ENCODE measurements at places on chromosomes 16 and 17.

GRCh38 chr17:74875977-74876593, 3.3 kb upstream of the FDXR start:
- DNase-seq = no peak

DNA sequence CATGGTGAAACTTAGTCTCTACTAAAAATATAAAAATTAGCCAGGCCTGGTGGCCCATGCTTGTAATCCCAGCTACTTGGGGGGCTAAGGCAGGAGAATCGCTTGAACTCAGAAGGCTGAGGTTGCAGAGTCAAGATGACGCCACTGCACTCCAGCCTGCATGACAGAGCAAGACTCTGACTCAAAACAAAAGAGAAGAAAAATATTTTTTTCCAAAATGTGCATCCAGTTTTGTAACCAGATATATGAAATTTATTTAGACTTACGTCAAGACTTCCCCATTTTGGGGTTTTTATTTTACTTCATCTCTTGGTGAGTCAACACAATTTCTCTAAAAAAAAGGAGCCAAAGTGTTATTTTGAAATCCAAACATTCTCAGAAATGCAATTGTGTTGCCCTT, 5.5 kb upstream of the TM4SF5 start:
- DNase-seq = no peak

DNA sequence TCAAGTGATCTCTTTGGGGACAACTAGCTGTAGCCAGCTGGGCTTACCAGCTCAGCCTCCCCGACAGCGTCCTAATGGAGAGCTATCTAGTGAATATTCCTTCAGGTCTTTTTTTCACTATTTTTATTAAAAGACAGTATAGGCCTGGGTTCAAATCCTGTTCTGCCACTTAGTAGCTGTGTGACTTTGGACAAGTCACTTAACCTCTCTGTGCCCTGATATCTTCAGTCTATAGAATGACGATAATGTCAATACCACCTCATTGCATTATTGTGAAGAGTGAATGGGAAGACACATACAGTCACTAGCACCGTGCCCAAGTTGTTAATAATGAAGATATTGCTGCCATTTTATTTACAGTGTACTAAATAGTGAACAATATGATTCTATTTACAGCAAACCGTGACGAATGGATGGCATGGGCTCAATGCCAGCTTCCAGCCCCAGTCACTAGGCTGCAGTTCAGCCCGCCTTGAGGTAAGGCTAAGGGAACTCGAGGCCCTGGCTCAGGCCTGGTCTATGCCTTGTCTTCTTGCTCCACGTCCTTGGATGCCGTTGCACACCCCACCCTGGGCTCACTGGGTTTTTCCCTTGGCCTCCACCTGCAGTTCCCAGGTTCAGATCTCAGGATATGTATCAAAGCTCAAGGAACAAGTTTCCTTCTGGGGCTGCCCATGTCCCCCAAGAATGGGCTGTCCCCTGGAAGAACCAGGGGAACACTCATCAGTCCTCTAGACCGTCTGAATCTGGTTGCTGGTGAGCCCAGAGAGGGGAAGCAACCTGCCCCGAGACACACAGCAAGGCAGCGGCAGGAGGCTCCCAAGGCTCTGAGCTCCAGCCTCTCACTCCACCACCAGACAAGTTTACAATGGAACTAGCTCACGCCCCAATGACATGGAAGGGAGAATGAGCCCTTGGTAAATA, 95.4 kb upstream of the TNRC6C start:
- no peak for DNase-seq

DNA sequence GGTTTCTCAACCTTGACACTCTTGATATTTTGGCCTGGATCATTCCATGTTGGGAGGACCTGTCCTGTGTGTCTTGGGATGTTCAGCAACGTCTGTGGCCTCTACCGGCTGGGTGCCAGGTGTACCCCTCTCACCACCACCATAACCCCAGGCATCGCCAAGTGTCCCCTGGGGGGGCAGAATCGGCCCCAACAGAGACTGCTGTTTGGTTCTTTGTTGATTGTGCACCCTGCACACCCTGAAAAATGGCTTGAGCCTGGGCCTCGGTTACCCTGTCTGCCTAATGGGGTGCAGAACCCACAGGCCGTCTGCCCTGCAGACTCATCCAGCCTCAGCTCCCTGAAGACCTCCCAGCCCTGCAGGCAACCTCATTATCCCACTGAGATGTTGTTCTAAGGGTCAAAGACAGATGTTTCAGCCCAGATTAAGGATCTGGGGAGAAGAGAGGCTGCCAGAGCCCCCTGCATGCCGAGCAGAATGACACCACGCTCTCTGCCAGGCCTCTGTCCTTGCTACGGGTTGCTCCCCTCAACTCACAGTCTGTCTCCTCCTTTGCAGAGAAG, 9.2 kb downstream of the CACNG1 start:
- DNase-seq = no peak

GRCh38 chr17:45869676-45870341, 24.5 kb upstream of the MAPT start:
- peak; percentile 13 for DNase-seq

DNA sequence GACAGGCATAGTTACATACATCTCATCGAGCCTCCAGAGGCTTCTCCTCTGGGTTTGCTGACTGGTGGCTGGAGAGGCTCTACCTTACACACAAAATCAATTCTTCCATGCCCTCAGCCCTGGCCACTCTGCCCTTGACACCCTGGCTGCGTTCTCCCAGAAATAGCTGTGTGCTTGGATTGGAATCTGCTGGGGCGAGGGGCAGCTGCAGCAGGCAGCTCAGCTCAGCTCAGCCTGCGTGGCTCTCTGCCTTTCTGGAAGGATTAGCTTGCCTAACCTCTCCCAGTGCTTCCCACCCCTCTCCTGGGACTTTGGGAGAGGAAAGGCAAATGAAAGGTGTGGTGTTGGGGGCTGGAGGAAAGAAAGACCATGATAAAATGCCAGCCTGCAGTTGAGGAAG, 216.1 kb downstream of the ENGASE start:
- no peak for DNase-seq

DNA sequence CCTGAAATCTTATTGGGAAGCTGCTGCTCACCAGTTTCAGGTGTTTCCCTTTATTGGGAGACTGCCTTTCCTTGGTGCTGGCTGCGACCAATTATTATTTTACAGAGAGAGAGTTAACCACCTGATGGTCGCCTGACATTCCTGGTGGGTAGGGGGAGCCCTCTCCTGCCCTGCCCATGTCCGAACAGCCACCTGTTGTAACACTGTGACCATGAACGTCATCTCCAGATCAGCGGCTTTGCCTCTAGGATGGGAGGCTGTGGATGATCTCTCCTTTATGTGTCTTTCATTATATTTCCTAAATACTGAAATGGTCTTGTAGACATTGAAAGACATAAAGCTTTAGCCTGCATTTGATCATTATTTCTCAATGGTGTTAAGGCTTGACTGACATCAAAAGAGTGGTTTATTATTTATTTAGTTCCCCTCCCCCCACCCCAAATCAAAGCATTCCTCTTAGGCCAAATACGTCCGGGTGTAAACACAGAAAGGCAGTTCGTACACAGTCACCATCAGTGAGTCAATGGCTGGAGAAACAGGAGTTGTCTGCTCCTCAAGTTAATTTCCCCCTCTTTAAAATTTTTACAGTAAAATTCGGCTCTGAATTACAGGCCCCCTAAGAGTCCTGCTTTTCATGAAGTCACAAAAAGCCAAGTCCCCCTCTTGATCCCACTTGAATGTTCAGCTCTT, 57.8 kb upstream of the CACNG5 start:
- no peak for DNase-seq

GRCh38 chr17:2056206-2057174, 1.6 kb downstream of the HIC1 start:
- no peak for DNase-seq

- DNase-seq = no peak
Observed at GRCh38 chr17:13413001-13413400, 188.7 kb downstream of the HS3ST3A1 start.

- DNase-seq = peak; percentile 55
Observed at GRCh38 chr16:68332411-68333121, 21.7 kb downstream of the PRMT7 start.

GRCh38 chr17:5587438-5588032, 3.2 kb upstream of the NLRP1 start:
- DNase-seq = peak; percentile 77

- no peak for DNase-seq
Observed at GRCh38 chr16:23353440-23353839, 51.3 kb downstream of the SCNN1B start.

- no peak for DNase-seq
Observed at GRCh38 chr17:31467502-31468256, 76.2 kb downstream of the RAB11FIP4 start.

GRCh38 chr16:54879681-54880080, 51.0 kb upstream of the IRX5 start:
- DNase-seq = peak; percentile 3

GRCh38 chr17:29034510-29034909, 8.4 kb upstream of the PIPOX start:
- no peak for DNase-seq

- no peak for DNase-seq
Observed at GRCh38 chr17:28737770-28738679, 5.8 kb upstream of the TRAF4 start.

Measured in fibroblast of mammary gland (primary cell).